ENCODE measurements at places on chromosomes 7 and 10.

DNA sequence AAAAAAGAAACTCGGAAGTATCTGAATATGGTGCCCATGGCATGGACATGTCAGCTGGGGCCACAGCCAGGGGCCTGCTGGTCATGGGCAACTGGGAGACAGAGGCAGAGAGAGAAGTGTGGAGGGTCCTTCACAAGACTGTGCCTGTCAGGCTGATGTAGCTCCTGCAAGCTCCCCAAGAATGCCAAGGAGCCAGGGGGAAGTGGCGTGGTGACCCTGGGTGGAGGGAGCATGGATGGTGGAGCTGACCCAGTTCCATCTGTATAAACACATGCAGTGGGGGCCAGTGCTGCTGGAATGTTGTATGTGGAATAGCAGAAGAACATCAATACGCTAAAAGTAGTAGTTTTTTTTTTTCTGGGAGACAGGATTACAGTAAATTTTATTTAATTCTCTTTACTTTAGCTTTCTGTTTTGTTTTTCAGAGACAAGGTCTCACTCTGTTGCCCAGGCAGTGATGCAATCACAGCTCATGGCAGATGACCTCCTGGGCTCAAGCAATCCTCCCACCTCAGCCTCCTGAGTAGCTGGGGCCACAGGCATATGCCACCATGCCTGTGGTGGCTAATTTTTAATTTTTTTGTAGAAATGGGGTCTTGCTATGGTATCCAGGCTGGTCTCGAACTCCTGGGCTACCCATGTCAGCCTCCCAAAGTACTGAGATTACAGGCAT lies 10.5 kb upstream of the ZMIZ2 start:
- DNase-seq: no peak

DNA sequence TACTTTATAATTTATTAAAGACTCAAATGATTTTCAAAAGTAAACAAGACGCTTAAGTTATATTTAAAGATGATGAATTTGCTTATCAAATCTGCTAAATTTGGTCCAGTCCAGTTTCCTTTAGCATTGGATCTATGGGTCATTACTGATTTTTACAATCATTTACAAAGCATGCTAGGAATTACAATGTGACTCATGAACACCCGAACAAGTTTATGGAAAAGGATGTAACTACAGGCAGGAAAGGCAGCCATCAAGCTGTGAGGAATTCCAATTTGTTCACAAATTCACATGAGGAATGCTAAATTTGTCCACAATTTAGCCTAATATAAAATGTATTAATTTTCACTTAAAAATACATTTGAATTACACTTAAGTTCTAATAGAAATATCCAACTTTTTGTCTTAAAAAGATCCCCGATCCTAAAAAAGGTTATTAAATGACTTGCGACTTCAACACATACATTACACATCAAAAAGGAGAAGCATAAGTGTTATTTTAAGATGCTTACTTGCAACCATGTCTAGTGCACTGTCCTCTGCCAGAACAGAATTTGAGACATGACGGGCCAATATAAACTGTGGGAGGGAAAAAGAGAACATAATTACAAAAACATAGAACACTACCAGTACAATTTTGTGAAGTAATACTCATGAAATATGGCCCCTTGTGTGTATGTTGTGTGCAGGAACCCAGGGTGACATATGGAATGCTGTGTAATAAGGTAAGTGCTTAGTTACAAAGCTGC lies 194.2 kb upstream of the SLC26A5 start:
- DNase-seq: no peak

DNA sequence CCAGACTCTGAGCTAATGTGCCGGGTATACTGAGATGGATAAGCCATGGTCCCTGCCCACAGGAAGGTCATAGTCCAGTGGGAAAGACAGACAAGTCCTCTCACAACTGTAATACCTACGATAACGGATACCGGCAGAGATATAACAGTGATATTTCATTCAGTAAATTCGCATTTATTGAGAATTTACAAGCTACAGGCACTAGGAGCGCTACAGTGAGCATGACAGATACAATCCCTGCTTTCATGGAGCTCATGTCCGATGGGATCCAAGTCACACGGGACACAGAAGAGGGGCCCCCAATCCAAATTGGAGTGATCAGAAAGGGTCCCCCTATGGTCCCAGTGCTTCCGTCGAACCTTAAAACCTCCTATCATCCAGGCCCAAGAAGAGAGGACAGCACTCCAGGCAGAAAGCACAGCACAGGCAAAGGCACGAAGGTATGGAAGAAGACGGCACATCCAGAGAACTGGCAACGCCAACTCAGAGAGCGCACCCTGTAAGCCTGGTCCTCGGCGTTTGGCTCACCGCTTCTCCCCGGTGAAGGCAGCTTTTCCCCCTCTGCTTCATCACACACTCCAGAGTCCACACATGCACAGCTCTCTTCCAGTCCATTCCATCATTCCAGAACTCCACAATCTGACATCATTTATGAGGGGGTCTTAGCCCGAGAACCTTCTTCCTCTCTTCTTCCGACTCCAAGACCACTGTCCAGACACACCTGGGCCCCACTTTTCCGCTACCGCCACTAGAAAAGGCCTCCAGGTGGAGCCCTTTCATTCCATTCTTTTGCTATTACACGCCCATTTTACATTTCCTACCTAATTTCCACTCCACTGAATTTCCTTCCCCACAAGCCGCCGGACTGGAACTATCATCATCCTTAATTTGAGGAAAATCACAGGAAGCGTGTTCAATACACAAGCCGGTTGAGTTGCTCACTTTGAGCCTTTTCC lies 47.8 kb upstream of the NKX2-3 start:
- DNase-seq: no peak

DNA sequence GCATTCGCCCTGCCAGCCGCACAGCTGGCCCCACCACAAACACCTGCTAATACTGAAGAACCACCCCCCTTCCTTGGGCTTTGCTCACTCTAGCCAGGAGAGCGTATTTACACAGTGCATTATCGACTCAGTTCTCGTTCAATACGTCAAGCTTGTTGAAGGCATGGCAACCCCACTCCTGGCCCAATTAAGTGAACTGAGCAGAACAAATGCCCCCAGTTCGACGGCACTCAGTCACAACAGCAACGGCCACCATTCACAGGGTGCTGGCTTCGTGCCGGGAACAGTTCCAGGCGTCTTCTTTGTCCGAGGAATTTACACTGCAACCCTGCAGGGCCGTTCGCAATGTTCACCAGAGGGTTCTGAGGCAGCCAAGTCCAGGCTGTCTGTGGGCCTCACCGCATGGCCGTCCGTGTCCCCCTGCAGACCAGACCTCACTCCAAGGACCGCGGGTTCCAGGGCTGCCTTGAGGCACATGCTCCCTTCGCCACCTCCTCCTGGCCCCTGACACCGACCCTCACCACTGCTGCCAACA lies 175.3 kb downstream of the DIP2C start:
- no peak for DNase-seq
